Natural killer cell treated with Interleukin-12 subunit alpha and Interleukin-12 subunit beta and Interleukin-15 and Interleukin-18, amount 100 ng/mL, for 72 hours (primary cell): ENCODE measurements at places on chromosomes 12 and 14.
A peak's percentile ranks its signal among the peaks of the same experiment; 100 is the strongest.

- peak; percentile 44 for DNase-seq
Observed at GRCh38 chr12:52952076-52952801, 3.3 kb downstream of the KRT18 start.

- no peak for DNase-seq
Observed at GRCh38 chr12:130041983-130042812, 120.1 kb upstream of the FZD10 start.

DNA sequence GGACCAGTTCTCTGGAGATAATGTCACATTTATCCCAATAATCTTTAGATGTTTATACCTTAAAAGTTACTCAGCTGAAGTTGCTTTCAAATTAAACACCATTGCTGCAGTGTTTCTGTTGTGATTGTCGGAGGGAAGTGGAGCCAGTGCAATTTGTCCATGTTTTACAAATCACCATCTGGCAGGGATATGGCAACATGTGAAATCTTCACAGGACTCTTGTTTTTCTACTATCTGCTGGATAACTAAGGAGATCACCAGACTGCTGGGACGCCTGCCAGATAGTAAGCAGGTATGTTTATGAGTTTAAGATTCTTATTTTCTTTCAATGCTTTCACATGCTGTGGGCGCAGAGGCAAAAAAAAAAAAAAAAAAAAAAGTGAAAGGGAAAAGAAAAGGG is 100.3 kb upstream of the SOX5 start:
- no peak for DNase-seq

GRCh38 chr14:79781882-79782281 is 429.4 kb downstream of the DIO2 start:
- DNase-seq = no peak

DNA sequence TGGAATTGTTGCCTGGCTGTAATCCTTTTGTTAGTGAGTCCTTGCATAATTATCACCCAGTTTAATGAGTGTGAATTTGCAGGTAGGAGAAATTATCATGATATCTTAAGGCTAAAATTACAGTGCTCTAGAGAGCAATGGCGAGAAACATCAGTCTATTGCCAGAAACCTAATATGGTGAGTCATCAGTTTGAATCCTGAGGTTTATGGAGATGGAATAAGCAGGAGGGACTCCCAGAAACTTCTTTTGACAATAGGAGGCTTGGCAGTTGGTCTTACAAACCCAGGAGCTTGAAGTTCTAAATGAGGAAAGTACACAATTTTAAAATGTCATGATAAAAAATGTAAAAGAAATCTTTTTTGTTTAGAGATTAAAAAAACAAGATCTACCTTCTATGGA is 31.5 kb upstream of the CRADD start:
- DNase-seq = no peak

- DNase-seq = no peak
Observed at GRCh38 chr14:35051796-35052195, 5.7 kb downstream of the FAM177A1 start.

- DNase-seq = no peak
Observed at GRCh38 chr14:41037388-41037787, 569.3 kb upstream of the LRFN5 start.

- no peak for DNase-seq
Observed at GRCh38 chr12:128581321-128581761, 242.4 kb downstream of the SLC15A4 start.

DNA sequence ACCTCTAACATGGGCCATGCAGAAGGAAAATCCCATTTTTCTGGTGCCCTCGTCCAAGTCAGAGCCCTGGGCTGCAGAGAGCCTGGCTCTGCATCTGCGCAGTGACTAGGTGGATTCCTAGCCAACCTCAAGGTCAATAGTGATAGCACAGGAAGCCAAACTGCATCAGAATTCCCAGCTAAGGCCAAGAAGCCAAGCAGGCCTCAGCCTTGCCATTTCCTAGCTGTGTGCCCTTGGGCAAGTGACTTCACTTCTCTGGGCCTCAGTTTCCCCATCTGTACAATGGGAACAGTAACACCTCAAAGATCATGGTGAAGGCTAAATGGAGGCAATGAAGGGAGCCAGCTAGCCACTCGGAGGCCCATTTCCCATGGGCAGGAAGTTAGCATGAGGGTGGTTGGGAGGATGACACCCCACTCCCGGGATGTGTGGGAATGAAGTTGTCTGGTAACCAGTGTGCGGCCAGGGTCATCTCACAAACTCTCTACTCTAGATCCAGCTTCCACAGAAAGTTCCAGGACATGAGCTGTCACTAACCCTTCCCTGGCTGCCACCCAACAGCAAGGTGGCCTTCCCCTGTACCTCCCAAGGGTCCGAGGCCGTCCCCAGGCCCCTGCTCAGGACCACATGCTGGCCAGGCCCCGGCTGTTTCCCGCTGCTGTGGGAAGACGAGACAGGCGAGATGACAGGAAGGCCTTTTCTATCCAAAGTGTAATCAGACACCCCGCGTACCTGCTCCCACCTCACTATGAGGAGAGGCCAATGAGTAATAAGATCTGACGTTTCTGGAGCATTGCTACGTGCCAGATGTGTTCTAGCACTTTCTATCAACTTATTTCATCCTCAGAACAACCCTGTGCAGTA is 125.7 kb downstream of the SCARB1 start:
- DNase-seq = no peak

- no peak for DNase-seq
Observed at GRCh38 chr12:93578221-93578620, 5.7 kb downstream of the SOCS2 start.

DNA sequence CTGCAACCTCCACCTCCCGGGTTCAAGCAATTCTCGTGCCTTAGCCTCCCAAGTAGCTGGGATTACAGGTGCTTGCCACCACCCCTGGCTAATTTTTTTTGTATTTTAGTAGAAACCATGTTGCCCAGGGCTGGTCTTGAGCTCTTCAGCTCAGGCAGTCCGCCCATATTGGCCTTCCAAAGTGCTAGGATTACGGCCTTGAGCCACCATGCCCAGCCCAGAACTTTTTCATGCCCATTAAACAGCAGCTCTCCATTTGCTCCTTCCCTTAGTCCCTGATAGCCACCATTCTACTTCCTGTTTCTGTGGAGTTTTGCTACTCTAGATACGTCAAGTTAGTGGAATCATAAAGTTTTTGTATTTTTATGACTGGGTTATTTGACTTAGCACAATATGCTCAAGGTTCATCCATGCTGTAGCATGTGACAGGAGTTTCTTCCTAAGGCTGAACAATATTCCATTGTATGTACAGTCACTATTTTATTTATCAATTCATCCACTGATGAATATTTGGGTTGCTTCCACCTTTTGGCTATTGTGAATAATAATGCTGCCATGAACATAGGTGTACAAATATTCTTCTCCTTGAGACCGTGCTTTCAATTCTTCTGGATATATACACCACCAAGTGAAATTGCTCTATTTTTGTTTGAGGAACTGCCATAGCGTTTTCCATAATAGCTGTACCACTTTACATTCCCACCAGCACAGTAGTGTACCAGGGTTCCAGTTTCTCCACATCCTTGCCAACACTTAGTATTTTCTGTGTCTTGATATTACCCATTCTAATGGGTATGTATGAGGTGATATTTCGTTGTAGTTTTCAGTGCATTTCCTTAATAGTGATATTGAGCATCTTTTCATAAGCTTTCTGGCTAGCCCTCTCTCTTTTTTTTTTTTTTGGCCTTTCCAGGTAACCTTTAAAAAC is 15.0 kb downstream of the ATF1 start:
- no peak for DNase-seq

DNA sequence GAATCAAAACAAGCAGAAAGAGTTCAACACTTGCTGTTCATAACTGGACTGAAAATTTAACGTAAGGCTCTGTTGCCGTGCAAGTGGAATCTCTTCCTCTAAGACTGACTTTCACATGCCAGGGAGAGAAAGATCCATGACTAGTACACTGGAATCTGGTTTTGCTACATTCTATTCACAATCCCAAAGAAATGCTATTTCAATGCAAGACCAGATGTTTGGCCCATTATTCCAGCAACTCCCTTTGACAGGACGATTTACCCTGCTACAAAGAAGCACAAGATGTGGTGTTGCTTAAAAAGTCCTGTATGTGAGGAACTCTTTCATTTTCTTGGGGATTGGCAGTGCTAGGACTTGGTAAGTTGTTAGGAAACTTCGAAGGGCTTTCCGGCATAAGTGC is 17.4 kb downstream of the RFC5 start:
- no peak for DNase-seq

- no peak for DNase-seq
Observed at GRCh38 chr12:6469092-6469491, 1.4 kb downstream of the VAMP1 start.

GRCh38 chr14:20732979-20733635 is 12.6 kb upstream of the EDDM3A start:
- DNase-seq = no peak

GRCh38 chr14:99910337-99911309 is 117.4 kb downstream of the EML1 start:
- no peak for DNase-seq
